SJCRH30 (cell line): ENCODE measurements at places on chromosomes 5 and 9. TPM values are rescaled to one million over a fixed set of nuclear protein-coding genes. Genes with fewer than 3 reads are reported as not detected.

Gene OR13D1
- not detected in 2 replicates for total RNA-seq

Gene HSD17B3
- 0.20 and 0.23 TPM in 2 replicates for total RNA-seq

DNA sequence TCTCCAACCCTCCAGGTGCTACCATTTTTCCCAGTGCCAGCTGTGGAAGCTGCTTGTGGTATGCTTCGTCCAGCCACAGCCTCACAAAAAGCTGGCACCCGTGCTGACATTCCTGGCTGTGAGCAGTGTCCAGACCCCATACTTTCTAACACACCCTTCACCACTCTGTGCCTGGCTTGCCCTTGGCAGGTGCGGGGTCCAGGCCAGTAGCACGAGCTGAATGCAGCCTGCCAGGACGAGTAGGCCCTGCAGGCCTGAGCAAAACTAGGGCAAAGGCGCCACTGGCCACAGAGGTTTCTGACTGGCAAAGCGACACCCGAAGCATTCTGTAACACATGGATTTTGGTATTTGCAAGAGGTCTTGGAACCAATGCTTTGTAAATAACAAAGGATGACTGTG, 26.0 kb upstream of the GHR start:
- no peak for DNase-seq

- no peak for DNase-seq
These were observed 382.9 kb downstream of the MAT2B start for GRCh38 chr5:163888366-163888765.

- no peak for DNase-seq
These were observed 116.7 kb upstream of the RANBP3L start for GRCh38 chr5:36418152-36418979.

- no peak for DNase-seq
These were observed 45.4 kb downstream of the PCSK1 start for GRCh38 chr5:96387616-96388015.

Gene SLC22A4
- total RNA-seq: 0.28 and 1.1 TPM in 2 replicates

Gene LEAP2
- 1.2 and 1.6 TPM in 2 replicates for total RNA-seq

Gene ARSI
- total RNA-seq: 0.18 and 0.28 TPM in 2 replicates

DNA sequence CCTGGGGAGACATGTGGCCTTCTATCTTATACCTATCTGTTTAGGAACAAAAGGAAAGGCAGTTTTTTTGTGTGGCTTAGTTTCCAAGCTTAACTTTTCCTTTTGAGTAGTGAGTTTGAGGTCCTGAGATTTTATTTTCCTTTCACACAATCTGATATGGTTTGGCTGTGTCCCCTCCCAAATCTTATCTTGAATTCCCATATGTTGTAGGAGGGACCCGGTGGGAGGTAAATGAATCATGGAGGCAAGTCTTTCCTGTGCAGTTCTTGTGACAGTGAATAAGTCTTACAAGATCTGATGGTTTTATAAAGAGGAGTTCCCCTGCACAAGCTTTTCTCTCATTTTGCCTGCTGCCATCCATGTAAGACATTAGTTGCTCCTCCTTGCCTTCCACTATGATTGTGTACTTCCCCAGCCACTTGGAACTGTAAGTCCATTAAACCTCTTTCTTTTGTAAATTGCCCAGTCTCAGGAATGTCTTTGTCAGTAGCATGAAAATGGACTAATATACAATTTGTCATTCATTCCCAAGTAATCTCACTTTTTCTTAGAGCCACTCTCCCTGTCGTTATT, 4.7 kb upstream of the CLTB start:
- DNase-seq: no peak

GRCh38 chr5:127492854-127493738, 24.3 kb upstream of the PRRC1 start:
- DNase-seq: no peak
